ENCODE measurements at places on chromosomes 4 and X.

- DNase-seq: no peak
These were observed 2008.5 kb upstream of the TENM3 start for GRCh38 chr4:180234730-180235129.

DNA sequence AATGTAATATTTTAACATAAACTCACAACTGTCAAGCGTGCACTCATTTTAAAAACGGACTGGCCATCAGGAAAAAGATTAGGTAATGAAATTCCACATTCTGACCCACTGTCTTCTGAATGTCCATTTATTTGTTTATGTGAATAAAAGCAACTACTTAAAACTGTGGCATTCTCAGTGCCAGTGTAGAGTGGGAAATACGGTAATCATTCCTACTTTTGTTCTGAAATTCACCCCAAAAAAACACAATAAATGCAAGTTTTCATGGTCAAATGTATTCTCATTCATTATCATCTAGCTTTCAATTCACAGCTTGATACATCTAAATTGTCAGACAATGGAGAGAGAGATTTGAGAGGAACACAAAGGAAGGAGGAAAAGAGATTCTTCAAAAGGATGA is 260.9 kb downstream of the DCHS2 start:
- DNase-seq: no peak

DNA sequence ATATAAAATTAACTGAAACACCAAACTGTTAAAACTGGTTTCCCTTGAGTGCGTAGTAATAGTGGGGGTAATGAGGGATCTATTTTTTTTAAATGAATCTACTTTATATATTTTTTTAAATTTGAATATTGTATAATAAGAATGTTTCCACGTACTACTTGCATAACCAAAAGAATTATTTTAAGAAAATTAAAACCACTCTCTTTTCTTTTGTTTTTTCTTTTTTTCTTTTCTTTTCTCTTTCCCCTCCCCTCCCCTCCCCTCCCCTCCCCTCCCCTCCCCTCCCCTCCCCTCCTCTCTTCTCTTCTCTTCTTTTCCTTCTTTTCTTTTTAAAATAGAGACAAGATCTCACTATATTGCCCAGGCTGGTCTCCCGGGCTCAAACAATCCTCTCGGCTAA is 166.9 kb upstream of the MID1 start:
- no peak for DNase-seq

- DNase-seq: no peak
These were observed 212.3 kb downstream of the DCAF12L2 start for GRCh38 chrX:125953814-125954213.

DNA sequence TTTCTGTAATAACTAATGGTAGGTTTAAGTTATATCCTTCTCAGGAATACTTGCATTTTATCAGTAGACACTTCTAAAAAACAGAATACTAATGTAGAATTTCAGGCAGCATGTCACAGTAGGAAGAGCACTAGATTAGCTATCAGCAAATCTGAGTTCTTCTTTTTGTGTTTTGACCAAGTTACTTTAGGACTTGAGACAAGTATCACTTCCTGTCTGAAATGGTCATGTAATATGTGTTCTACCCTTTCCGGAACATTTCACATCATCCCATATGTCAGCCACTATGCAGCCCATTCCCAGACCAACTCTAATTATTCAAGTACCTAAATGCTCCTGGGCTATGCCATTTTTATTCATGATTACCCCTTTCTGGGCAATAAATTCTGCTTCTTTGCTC is 401.8 kb upstream of the RPS6KA3 start:
- DNase-seq: no peak

GRCh38 chr4:107363125-107363524 is 327.0 kb upstream of the DKK2 start:
- no peak for DNase-seq

GRCh38 chr4:83128240-83128929 is 13.9 kb upstream of the PLAC8 start:
- no peak for DNase-seq

- no peak for DNase-seq
These were observed 485.0 kb upstream of the FAT1 start for GRCh38 chr4:187208651-187209050.
